ENCODE measurements at places on chromosomes 16 and 17. TPM values are rescaled to one million over a fixed set of nuclear protein-coding genes. Genes with fewer than 3 reads are reported as not detected.

ABCC6 gene
- total RNA-seq, result not detected

CTRL gene
- total RNA-seq, result 2.5 TPM

HEATR9 gene
- total RNA-seq, result not detected

- no peak for DNase-seq
Measured at GRCh38 chr16:73504591-73505575, 457.0 kb upstream of the ZFHX3 start.

TM4SF5 gene
- not detected for total RNA-seq

GRCh38 chr16:82924075-82924854, 297.5 kb downstream of the CDH13 start:
- DNase-seq, result no peak
